ENCODE measurements at places on chromosomes 1 and 21.

GRCh38 chr1:205590457-205590768, 41.4 kb downstream of the ELK4 start:
- DNase-seq, result no peak

- peak; percentile 3 for DNase-seq
Observed at GRCh38 chr1:247482747-247483146, 24.8 kb upstream of the OR2B11 start.

GRCh38 chr1:195872376-195872775, 735.9 kb downstream of the KCNT2 start:
- no peak for DNase-seq

DNA sequence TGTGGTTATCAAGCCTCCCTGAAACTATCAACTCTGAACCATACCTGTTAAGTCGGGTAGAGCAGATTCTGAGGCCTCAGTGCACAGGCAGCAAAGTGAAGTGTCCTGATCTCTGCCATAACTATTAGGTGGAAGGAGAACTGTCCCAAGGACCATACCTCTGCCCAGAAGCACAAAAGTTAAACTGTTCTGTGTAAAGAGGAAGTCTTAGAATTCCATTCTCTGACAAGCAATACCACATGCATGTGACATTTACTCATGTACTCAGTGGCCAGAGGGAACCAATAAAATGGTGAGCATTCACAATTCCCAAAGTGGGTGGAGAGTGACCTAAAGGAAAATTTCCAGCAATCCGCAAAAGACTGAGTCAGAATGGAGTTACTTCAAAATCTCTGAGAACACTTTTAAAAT, 61.0 kb downstream of the TOR3A start:
- DNase-seq, result peak; percentile 98

DNA sequence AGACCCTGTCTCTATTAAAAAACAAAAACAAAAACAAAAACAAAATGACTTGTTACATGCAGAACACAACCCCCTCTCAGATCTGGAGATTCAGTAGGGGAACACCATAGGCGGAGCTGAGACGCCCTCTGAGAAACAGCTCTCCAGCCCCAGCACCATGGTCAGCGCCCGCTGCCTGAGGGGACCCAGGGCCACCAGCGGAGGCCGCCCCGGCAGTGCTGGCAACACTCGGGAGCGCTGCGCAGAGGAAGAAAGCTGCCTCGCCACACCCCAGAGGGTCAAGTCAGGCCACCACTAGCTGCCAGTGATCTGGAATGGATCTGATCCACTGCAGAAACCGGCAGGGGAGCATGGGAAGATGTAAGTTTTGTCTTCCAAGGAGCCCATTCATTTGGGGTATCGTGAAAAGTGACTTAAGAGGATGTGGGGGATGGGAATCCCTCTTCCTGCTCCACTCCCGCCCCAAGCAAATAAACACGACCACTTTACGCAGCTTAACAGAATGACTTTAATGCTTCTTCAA, 3.1 kb downstream of the ACTA1 start:
- peak; percentile 67 for DNase-seq

DNA sequence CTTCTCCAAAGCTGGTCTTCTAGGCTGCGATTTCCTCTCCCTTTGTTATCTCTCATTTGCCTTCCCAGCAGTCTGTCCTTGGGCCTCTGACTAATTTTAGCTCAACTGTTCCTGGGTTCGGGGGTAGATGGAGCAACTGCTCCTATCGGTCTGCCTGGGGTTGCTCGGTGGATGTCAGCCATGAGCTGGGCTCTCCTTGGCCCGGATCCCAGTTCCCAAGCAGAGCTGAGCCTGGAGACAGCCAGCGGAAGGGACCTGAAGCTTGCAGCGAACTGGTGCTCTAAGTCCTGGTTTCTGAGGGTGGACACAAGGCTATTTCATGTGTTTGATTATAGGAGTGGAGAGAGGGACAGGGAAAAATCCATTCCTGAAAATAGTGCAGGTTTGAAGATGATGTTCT, 423.0 kb downstream of the RPS6KC1 start:
- peak; percentile 1 for DNase-seq

GRCh38 chr1:77582905-77583304, 99.6 kb downstream of the ZZZ3 start:
- DNase-seq, result no peak

DNA sequence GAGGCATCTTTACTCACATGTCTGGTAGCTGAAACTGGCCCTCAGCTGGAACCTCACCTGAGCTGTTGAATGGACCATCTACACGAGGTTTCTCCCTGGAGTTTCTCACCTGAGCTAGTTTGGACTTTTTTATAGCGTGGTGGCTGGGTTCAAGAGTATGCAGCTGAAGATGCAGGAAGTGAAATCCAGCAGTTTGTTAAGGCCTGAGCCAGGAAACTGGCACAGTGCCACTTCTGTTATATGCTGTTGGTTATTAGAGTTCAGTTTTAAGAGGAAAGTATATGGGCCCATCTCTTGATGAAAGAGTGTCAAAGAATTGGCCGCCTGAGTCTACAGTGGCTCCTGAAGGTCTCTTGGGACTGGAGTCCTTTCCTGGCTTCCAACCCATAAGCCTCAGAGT, 35.6 kb downstream of the STUM start:
- no peak for DNase-seq

GRCh38 chr21:40334159-40334558, 466.9 kb downstream of the PCP4 start:
- no peak for DNase-seq

DNA sequence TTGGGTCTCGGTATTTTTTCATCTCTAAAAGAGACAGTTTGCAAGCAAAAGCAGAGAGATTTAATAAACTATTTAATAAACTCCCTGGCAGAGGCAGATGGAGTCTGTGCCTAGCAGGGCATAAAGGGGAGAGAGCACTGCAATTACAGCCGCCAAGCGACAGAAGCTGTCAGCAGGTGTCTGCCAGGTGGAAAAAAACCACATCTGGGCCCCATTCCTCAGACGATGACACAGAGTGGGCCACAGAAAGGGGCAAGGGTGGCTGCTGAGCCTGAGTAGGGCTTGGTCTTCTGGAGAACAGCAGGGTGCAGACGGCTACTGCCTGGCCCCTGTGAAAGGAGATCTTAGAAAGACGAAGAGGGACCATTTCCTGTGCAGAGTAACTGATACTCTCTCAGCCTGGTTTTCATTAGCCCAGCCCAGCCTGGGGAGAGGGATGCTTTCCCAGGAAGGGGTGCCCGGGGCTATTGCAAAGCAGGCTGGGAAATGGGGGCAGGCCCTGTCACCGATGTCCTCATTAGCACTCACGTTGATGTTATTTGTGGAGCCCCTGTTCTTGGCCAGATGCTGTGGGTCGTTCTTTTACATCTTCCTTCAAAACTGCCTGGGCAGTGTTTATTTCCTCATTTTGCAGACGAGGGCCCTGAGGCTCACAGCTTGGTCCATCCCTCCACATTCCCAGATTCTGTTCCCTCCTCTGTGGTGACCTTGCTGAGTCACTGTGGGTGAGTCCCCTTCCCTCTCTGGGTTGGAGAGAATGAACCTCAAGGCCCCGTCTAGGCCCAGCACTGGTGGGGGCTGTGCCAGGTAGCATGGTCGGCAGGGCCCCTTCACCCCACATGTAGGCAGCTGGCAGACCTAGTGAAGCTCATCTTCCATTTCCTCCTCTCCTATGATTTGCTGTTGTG, 472.7 kb downstream of the PTPRU start:
- DNase-seq, result peak; percentile 89

DNA sequence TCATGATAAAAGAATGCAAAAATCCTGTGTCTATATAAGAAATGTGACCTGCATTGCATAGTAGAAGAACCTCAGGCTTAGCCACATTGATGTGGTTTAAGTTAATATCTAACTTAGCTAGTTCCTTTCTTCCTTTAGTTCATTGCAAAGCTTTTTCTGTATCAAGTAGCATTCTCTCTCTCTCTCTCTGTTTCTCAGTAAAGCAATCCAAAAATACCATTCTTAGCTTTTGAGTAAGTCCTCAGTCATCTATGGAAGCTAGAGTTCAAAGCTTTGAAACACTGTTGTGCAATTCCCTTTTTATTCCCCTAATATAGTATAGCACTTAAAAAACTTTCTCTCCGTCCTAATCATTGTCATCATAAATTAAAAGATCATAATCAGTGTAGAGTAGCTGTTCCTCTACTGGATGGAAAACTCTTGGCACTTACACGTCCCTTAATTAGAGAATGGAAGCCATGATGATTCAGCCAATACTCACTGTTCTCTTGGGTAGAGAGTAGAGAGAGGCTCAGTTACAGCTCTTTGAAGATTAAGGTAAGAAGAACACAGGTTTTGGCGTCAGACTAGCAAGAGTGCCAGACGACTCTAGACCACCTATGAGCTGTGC, 350.3 kb upstream of the LYPLAL1 start:
- DNase-seq, result peak; percentile 85

GRCh38 chr1:160375788-160376524, 9.1 kb downstream of the NHLH1 start:
- DNase-seq, result peak; percentile 82

- no peak for DNase-seq
Observed at GRCh38 chr1:179798213-179798863, 55.2 kb downstream of the FAM163A start.

GRCh38 chr21:32687643-32688345, 40.0 kb downstream of the SYNJ1 start:
- DNase-seq, result no peak

- no peak for DNase-seq
Observed at GRCh38 chr1:67894981-67895735, 61.9 kb upstream of the GNG12 start.

- no peak for DNase-seq
Observed at GRCh38 chr21:17195976-17196375, 316.9 kb upstream of the CXADR start.

DNA sequence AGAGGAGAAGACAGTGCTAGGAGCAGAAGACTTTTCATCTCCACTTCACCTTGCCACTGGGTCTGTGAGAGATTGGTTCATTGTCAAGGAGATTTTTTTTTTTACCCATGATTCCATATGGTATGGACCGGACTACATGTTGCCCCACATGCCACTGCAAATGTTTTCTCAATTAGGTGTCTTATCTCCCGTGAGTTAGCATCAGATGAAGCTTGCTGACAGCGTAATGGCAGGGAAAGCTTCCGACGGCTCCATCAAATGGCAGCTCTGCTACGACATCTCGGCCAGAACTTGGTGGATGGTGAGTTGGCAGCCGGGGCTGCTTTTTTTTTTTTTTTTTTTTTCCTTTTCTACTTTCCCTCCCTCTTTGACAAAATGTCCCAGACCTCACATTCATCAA, 217.2 kb upstream of the NFIA start:
- no peak for DNase-seq

DNA sequence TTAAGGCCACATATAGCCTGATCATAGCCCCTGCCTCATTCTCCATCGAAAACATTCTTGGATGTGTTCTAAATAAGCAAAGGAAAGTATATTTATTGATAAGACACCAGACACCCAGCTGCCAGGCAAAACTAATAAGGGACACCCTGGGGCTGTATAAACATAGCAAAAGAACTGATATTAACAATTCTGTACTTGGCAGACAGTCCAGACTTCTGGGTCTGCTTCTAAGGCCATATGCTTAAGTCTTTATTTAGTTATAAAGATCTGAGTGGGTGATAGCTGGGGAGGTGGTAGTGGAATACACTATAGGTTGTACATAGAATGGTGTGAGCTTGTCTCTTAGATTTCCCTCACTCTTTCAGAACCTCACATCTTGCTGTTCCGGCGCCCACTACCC, 3.9 kb downstream of the CKS1B start:
- no peak for DNase-seq

DNA sequence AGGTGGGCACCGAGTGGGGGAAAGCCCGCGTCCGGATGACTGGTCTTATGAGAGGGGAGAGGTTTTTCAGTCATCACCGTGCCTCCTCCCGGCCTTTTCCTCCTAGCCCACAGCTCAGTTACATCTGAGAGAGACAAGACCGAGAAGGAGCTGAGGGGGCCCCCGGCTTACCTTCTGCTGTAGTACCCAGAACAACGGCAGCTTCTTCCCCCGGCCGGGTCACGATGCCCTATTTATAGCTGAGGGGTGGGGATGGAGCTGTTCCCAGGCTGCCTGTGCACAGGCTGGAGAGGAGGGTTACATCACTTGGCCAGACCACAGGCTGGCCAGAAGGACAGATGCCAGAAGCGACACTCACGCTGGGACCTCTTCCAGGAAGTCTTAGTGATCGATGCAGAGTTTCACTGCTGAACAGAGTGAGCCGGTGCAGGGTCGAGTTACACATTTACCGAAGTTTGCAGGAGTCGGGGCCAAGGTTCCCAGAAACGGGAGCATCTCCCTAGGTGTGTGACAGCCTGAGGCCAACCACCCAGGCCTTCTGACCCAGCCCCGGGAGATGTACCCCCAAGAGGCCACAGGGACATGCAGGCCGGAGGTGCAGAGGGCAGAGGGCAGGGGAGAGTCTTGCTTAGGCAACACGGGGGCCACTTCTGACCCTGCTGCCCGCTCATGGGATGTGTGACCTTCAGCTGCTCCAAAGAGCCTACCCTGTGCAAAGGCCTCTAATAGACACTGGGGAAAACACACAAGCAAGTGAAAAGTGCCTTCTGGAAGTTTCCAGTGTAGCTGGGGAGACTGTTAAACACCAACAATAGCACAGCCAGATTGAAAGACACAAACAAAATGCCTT, at the start of gene AGT:
TSS of gene AGT (minus strand) at position 208 of the 850 bp plus-strand sequence. CDS start 3,299 bp downstream, outside the sequence.
- DNase-seq, result peak; percentile 73

DNA sequence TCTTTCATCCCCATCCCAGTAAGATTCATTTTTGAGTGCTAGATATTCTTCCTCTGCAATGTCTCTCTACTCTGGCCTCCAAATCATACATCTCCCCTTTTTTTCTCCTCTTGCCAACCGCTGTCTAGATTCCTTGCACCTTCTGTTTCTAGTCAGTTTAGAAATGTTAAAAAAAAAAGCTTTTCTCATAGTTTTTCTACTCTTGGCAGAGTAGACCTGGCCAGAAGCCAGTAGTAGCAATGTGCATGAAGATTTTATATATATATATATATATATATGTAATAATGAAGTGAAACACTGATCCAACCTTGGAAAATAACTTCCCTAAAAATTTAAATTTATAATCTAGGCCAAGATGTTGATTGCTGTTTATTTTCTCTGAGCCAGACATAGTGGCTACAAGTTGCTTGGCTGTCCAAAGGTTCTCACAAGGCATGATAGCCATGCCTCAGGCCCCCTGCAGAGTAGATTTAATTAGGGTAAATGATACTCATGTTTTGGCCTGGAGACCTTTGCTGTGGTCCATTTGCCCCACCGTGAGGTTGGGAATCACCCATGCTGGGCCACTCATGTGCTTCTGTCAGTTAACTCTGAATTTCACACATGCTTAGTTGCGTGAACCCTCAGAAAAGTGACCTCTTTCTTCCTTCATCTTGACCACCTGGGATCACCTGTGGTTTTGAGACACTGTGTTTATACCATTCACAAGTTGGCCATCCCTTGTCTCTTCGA, 103.4 kb upstream of the KCNE2 start:
- no peak for DNase-seq

DNA sequence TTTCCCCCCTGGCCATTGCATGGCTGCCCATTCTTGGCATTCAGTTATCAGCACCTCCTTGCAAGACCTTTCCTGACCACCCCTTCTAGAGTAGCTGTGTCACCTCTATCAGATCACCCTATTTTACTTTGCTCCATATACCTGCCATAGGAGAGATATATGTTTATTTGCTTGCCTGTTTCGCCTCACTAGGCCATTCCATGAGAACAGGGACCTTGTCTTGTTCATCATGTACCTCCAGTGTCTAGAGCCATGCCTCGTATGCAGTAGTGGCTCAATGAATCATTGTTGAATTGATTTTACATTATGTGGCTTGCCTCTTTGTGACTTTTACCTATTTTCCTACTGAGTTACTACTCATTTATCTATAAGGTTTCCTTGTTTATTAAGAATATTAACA, 26.4 kb upstream of the PADI2 start:
- DNase-seq, result no peak
